ENCODE measurements at places on chromosomes 2 and 18.

GRCh38 chr18:21330122-21330701 is 88.2 kb downstream of the GREB1L start:
- no peak for DNase-seq

- no peak for DNase-seq
Measured at GRCh38 chr18:39795350-39795749, 2159.7 kb upstream of the PIK3C3 start.

GRCh38 chr2:100427627-100428258 is 10.3 kb upstream of the CHST10 start:
- peak; percentile 31 for DNase-seq

- no peak for DNase-seq
Measured at GRCh38 chr2:7896940-7897487, 784.8 kb upstream of the ID2 start.

- no peak for DNase-seq
Measured at GRCh38 chr2:65279756-65280155, 52.1 kb downstream of the ACTR2 start.

DNA sequence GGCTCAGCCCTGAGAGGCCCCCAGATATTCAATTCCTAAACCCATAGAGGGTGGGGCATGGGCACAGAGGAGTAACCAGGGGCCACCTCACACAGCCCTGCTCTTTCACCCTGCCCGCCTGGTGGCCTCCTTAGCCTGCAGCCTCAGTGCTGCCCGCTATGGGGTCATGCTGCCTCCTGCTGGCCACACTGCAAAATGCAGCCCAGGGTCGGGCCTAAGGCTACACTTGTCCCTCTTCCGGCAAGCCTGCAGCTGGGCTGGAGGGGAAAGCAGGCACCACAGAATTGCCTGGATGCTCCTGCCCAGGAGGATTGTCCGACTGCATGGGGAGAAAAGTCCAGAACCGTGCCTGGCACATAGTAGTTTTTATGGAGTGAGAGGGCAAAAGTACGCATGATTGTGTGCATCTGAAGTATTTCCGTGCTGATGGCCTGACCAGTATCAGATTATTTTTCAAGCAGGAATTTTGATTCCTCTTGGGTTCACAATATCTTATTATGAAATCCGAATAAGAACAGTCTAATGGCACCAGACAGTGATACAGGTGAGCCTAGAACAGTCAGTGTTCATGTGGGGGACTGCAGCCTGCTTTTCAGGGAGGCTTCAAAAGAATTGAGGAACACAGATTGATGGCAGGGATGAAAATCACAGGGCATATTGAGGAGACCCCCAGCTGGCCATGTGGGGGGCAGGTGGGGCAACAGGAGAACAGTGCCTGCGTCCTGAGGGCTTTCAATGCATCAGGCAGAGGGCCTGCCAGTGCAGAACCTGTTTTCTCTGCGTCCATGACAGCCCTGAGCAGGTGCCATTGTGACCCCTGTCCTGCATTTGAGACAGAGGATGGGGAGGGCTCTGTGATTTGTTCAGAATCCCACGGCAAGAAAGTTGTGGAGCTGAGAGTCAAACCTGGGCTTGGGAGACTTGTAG is 51.2 kb upstream of the ALPP start:
- DNase-seq: peak; percentile 69

Measured in stimulated activated CD8-positive, alpha-beta memory T cell treated with anti-CD3 and anti-CD28 coated beads, Interleukin-2, amount 100 ng/mL, for 1 hour (primary cell).